NCI-H446 treated with DMSO at 0.1 percent for 48 hours (cell line): ENCODE measurements at places on chromosomes 7 and 10.
A peak's percentile ranks its signal among the peaks of the same experiment; 100 is the strongest.

GRCh38 chr10:62501547-62501946 is 127.4 kb downstream of the ZNF365 start:
- DNase-seq: no peak

- no peak for DNase-seq
Measured at GRCh38 chr10:59560990-59561389, 148.7 kb downstream of the SLC16A9 start.

- DNase-seq: no peak
Measured at GRCh38 chr7:112665709-112666108, 124.5 kb downstream of the TMEM168 start.

DNA sequence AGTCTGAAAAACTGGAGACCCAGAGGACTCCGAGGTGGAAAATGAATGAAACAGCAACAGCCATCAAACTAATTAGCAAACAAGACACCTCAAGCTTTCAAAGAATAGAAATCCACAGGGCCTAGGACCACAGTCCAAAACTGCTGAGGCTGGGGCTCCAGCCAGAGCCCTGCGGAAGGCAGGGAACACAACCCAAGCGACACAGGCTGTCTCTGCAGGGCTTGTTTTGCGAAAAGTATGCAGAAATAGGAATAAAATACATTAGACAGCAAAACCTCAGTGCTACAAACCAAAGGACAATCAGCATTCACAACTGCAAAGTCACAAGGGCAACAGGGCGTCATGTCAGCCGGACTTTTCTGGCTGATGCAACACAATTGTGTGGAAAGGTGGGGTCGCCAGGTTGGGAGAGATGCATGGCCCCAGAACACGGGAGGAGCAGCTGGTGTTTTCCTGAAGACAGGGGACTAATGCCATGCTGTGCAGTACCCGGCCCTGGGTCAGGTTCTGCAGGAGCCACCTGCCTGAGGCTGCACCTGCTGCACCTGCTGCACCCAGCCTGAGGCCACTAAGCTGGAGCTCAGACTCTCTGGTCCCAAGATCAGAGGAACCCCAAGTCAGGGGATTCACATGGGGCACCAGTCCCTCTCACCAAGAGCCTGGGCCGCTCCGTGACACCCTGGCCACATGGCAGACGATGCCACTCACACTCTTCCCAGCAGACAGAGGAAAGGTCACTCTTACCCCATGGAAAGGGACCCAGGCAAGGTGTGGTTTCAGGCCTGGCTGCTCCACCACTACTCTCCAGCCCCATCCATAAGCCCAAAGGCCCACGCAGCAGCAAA is 74.2 kb downstream of the MAD1L1 start:
- no peak for DNase-seq

DNA sequence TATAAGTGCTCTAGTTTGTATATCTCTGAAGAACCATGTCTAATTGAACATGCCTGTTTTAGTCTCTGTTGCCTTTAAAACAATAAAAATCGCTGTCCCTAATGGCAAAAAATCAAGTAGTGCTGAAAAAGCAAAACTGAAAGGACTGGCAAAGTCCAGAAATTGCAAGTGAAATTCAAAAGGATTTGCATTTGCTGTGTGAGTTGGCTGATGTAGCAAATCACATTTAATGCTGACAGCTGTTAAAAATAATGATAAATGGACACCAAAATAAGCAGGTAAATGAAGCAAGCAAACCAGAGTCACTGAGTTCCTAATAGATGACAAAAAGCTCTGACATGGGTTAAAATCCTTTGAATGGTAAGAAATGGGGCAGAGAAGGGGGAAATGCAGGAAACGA is 874.1 kb downstream of the GRM8 start:
- no peak for DNase-seq

DNA sequence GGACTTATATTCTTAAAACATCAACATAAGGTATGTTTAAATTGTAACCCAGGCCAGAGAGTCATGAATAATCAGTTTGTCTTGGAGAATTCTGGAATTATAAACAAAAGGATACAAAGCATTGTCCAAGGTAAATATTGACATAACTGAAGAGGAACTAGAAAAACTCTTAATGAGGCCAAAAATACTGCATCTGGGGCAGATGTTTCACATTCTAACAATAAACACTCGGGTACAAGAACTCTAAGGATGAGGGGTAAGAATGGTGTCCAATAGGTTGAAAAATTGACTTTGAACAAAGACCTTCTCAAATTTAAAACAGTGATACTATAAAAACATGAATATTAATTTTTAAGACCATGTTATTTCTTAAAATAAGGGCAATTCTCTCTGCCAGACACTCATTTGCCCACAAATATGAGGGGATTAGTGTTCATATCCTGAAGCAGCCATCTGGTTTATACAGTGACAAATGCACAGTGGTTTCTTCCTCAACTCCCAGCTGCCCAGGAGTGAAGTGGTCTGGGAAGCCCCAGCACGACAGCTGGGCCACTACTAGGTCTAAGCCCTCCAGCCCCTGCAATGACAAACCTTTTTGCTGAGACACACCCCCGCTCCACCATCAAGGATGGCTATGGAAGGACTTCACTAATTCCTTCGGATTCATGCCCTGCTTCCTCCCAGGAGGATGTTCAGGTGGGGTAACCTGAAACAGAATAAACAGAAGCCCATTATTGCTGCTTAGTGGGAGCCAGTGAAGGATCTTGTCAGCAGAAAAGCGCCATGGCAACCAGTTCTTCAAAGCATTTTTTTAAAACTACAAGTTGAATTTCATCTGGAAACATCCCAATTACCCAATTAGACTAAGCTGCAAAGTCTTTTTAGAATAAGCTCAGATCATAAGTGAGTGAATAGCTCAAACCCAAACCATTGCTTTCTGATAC is 107.5 kb upstream of the ARID5B start:
- DNase-seq: no peak

- DNase-seq: peak; percentile 23
Measured at GRCh38 chr7:112080441-112080840, 125.8 kb downstream of the DOCK4 start.

- DNase-seq: no peak
Measured at GRCh38 chr10:90378524-90379076, 479.2 kb downstream of the HTR7 start.

DNA sequence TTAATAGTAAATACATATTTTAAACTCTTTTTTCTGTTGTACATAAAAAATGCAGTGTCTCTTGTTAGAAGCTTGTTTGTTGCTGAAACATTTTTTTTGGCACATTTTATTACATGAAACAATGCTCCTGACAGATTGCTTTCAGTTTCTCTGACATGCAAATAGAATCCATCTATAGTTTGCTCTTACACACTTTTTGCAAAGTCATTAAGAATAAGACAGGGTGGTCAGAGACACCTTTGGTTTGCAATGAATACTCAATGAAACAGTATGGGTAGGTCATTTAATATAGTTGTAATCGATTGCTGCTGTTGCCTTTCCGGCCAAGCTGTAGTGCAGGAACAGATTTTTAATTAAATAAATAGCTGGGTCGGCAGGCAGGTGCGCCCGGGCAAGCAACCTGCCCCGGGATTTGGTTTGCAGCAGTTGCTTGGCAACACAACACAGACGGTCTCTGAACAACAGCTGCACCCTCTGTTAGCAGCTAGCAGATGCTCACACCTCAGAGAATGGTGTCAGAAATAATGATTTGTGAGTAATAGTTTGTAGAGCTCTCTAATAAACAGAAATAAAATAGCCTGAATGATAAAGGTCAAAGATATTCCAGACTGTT is 115.7 kb upstream of the CACNA2D1 start:
- DNase-seq: peak; percentile 73

DNA sequence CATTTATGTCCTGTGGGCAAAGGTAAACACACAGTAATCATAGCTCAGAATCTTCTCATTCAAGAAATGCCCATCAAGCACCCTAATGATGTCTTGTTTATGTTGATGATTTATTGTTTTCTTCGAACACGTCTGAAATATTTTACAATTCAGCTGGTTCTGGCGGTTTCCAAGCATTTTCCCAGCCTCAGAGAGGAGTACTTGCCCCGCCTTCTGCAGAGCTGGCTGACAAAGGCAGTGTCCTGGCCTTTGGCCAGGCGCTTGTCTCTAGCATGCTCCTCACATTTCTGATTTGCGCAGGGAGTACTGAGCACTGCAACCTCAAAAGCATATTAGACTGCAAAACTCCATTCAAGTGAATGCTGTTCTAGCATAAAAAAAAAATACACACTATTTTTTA is 314.2 kb upstream of the GNAI1 start:
- DNase-seq: peak; percentile 77
